Stimulated activated CD8-positive, alpha-beta memory T cell treated with anti-CD3 and anti-CD28 coated beads, Interleukin-2, amount 100 ng/mL, for 48 hours (primary cell): ENCODE measurements at places on chromosomes 6 and 20.

DNA sequence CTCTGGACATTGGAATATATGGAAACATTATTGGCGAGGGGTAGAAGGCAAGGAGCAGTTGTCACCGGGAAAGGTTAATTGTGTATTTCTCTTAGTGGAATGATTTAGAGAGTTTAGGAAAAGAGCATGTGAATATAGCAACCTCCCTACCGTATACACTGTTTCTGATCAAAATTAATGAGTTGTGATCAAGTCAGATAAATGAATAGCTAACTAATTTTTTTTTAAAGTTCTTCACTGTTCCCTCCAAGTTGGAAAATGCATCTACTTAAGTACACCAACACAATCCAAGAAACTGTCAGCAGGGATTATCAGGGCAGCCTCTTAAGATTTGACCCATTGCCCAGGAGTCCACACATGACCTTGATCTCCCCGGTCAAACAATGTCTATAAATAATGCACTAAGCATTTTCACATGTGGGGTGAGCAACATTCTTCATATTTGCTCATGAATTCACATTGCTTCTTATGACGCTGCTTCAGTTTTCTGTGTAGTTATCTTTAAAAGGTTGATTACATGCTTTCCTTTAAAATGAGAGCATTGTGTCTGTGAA is 680.8 kb upstream of the NRSN1 start:
- DNase-seq: no peak

GRCh38 chr6:1263850-1264377 is 48.0 kb upstream of the FOXQ1 start:
- DNase-seq: no peak

- no peak for DNase-seq
Observed at GRCh38 chr20:10338426-10339180, 95.4 kb downstream of the MKKS start.

- no peak for DNase-seq
Observed at GRCh38 chr20:57708694-57709673, 831 bp downstream of the PMEPA1 start.

GRCh38 chr6:12479881-12480280 is 189.7 kb downstream of the EDN1 start:
- DNase-seq: no peak

- DNase-seq: no peak
Observed at GRCh38 chr6:166785131-166785530, 158.1 kb upstream of the RPS6KA2 start.

DNA sequence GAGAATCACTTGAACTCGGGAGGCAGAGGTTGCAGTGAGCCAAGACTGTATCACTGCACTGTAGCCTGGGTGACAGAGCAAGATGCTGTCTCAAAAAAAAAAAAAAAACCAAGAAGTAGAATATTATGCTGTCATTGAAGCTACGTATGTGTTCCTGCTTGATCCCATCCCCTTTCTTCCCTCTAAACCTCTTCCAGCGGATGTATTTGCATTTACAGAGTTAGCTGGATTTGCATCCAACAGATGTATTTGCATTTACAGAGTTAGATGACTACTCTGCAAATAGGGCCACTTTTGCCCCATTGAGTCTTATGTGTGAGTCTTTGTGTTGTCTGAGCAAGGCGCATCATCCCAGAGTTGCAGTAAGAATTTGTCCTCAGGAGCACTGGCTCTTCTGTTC is 24.9 kb upstream of the IPCEF1 start:
- no peak for DNase-seq

DNA sequence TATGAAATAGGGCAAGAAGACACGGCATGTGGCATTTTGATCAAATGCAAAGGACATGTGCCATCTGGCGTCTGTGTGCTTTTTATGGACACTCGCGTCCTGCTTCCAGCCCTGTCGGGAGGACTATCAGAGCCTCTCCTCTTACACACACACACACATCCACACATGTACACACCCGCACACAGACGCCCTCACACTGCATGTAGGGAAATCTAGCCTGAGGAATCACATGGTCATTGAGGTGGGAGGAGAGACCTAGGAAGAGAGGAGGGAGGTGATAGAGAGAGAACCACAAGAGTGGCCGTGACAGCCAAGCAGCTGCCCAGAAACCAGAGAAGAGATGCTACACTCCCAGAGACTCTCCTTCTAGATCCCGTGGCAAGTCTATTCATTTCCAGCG is 105.9 kb upstream of the CDYL start:
- no peak for DNase-seq

GRCh38 chr6:148027201-148027600 is 315.4 kb upstream of the SASH1 start:
- no peak for DNase-seq

- DNase-seq: no peak
Observed at GRCh38 chr20:57412347-57413029, 21.3 kb downstream of the RBM38 start.

GRCh38 chr6:116847227-116847626 is 18.3 kb upstream of the GPRC6A start:
- no peak for DNase-seq

DNA sequence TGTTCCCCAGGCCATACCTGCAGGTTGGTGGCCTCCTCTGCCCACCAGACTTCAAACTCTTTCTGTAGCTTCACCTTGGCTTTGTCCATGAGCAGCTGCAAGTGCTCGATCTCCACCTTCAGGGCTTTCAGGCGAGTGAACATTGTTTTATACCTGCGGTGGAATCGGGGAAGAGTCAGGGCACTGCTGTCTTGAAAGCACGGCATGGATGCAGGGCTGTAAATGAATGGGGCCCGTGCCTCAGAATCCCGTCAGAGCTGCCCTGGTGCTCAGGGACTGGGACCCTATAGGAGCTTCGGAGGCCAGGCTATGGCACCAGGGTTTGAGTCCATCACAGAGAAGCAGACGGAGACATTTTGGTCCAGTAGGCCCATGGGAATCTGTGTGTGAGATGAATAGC is 37.9 kb upstream of the KCNK16 start:
- DNase-seq: no peak

DNA sequence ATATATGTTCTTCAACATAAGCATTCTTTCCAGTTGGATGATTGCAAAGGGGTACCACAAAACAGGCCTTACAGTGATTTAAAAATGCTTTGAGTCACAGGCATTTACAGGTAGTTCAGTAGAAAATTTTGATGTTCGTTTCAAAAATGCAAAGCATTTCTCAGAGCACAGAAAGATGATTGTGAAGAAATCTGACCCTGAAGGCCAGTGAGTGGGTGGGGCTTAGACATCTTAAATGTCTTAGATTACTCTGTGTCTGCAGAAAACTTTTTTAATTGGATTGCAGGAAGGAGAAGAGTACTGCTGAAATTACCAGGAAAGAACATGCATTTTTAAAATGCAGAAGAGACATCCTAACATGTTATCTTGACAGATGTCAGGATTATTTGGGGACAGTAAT is 268.3 kb downstream of the CDKAL1 start:
- DNase-seq: no peak

DNA sequence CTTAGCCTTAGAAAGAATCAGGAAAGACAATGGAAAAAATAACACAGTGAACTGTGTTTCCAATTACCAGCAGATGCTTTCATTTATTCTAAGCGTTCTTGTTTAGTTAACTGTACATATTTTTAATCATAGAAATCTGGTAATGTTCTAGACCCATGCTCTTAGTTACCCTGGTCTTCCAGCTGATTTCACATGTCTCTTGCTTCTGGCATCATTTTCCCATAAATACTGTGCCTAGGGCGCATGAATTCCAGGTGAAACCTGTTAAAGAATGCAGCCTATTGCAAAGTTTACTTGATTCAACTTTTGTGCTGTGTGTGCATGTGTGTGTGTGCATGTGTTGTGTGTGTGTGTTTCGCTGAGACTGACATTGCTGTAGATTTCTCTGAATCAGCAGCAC is 178.6 kb downstream of the PDE7B start:
- DNase-seq: no peak

- DNase-seq: no peak
Observed at GRCh38 chr6:84467296-84467695, 239.9 kb upstream of the CEP162 start.

DNA sequence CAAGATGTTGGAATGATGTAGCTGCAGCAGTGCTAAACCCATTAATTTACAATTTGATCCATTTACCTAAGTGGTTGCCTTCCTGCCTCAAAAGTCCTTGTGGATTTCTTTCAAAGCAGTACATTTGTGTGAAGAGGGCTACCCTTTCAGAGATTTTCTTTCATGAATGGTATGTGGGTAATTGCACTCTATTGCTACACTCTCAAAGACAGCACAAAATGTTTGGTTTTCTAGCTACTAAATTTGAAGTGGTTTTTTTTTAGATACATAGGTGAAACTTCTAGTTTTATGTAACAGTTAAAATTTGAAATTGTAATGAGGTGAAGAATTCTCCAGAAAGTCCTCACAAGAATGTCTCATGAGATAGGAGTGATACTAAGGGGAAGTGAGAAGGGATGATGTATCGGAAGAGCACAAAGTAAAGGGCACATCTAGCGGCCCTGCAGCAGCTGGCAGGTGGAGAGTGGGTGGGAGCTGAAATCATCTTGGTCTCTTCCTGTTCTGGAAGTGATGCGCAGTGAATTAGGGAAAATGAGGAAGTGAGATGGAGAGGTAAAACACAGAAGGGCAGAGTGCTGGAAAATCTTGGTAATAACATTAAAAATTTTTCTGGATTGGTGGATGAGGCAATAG is 236.8 kb upstream of the MAN1A1 start:
- no peak for DNase-seq

- DNase-seq: no peak
Observed at GRCh38 chr20:50297498-50298376, 107.1 kb downstream of the CEBPB start.

DNA sequence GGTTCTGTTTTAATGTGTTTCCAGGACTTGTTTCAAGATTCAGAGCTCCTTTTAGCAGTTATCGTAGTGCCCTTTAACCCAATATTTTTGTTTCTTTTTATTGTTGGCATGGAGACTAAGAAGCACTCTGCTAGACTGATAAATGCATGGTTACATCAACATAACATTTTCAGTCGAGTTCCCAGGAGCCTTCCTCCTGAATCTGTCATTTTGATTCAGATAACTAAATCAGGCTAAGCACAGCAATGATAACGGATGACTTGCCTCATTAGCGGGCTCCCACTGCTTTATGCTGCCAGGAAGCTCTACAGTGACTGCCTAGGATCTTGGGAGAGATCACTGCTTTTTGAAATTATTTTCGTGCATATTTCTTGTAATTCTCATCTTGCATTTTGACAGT is 772.8 kb upstream of the GJE1 start:
- no peak for DNase-seq

DNA sequence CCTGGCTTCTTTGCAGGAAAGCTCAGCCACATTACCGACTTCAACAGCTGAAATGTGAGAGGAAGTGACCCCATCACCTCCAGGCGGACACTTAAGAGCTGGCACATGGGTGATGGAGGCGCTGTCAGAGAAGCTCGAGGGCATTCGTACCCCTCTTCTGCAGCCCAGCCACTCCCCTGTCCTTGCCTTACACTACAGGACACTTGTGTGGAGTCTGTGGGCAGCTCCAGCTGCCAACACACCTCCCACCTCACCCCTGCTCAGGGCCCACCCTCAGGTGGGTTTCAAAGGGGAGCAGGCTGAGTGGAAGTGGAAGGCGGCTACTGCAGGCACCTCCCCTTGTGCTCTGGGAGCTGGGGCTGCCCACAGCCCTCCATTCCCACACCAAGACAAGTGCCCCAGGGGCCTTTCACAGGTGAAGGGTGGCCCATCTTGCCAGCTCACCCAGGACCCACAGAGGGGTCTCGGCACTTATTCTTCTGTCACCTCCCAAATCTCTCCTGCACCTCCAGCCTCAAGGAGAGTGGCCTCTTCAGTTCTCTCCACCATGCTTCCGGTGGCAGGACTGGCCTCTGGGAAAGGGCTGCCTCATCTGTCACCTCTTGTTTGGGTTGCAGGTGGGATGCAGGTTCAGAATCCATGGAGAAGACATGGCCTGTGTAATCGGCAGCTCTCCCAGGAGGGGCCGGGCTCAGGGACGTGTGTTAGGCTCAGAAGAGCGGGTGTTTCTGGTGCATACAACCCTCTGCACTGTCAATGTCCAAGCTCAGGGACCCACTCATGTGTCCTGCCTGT is 49.8 kb downstream of the IRF4 start:
- DNase-seq: no peak

DNA sequence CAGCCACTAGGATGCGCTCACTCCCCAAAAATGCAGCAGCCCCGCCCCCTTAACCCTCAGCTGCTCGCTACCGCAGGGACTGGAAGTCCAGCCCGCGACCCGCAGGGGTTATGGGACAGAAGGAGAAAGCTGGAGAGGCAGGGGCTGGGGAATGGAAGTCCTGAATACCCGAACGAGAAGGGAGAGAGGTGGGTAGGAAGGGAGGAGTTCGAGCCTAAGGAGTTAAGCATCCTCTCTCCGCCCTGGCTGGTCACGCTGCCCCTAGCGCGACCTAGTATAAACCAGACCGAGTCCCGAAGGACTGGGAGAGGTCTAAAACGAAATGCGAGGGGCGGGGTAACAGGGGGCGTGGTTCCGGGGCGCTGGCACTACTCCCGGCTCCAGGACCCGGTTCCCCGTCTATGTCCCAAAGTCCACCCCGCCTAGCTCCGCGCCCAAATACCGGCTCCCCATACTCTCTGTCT is 448 bp upstream of the DDAH2 start:
- DNase-seq: peak; percentile 70

DNA sequence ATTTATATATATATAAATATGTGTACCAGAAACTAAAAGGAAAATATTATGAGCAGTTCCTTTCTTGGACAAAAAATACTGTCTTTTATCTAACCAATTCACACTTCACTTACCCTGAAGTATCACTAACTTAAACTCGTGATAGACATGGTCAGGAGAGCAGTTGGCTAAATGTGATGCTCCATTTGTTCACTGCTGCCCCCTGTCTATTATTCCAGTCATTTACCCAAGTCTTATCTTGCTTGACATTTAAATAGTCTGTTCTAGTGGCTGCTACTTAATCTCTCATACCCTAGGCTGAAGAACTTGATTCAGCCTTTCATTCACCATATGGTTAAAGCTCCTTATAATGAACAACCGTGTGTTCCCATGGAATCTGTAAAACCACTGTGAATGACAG is 789.6 kb upstream of the EYS start:
- DNase-seq: no peak

GRCh38 chr6:30727920-30728553 is 7.9 kb downstream of the TUBB start:
- DNase-seq: no peak

- no peak for DNase-seq
Observed at GRCh38 chr20:20492521-20493332, 124.8 kb downstream of the INSM1 start.
